ENCODE measurements at places on chromosomes 5 and 9.

DNA sequence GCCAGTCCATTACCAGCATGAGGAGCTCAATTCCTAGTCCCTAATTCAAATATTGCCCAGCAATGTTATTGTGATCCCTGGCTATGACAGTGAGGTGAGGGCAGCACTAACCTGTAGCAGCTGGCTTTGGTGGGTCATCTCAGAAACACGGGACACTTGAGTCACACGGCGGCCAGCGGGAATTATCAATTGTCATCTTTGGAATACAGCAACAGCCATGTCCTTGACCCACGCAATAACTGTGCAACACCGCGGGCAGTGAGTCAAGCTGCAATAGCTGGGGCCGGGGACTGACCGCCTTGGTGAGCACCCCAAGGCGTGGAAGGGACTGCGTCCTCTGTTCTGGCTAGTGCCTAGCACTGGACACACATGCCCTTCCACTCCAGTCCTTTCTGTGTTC is 62.5 kb upstream of the ALDH1B1 start:
- DNase-seq, result no peak

DNA sequence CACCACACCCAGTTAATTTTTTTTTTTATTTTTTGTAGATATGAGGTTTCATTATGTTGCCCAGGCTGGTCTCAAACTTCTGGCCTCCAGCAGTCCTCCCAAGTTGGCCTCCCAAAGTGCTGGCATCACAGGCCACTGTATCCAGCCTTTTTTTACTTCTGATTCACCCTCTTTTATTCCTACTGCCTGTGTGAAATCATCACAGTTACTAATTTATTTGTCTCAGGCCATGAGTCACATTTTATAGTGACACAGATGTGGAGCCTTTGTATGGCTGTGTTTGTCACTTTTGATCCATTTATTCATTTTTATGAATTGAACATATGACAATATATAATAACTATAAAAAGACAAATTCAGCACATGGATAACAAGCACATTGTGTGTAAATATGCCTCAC is 67.1 kb upstream of the SNX2 start:
- no peak for DNase-seq

GRCh38 chr5:141564216-141564692 is 54.5 kb downstream of the DIAPH1 start:
- peak; percentile 46 for DNase-seq

DNA sequence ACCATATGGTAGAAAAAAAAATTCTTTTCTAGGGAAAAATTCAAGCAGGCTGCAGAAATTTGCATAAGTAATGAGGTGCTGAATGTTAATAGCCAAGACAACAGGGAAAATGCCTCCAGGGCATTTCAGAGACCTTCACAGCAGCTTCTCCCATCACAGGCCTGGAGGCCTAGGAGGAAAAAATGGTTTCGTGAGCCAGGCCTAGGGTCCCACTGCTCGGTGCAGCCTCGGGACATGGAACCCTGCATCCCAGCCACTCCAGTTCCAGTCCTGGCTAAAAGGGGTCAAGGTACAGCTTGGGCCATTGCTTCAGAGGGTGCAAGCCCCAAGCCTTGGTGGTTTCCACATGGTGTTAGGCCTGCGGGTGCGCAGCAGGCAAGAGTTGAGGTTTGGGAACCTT is 436.0 kb upstream of the SMC2 start:
- no peak for DNase-seq

DNA sequence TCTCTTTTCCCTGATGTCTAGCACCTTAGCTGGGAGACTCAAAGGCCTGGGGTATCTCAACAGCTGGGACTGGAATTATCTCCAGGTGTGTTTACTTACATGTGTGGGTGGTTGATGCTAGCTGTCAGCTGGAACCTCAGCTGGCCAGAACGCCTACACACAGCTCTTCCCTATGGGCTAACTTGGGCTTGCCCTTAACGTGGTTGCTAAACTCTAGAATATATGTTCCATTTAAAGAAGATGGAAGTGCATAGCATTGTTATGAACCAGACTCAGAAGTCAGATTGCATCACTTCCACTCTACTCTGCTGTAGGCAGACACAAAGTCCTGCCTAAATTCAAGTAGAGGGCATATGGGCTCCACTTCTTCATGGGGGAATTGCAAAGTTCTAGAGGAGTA is 29.3 kb downstream of the SGCD start:
- DNase-seq, result no peak

DNA sequence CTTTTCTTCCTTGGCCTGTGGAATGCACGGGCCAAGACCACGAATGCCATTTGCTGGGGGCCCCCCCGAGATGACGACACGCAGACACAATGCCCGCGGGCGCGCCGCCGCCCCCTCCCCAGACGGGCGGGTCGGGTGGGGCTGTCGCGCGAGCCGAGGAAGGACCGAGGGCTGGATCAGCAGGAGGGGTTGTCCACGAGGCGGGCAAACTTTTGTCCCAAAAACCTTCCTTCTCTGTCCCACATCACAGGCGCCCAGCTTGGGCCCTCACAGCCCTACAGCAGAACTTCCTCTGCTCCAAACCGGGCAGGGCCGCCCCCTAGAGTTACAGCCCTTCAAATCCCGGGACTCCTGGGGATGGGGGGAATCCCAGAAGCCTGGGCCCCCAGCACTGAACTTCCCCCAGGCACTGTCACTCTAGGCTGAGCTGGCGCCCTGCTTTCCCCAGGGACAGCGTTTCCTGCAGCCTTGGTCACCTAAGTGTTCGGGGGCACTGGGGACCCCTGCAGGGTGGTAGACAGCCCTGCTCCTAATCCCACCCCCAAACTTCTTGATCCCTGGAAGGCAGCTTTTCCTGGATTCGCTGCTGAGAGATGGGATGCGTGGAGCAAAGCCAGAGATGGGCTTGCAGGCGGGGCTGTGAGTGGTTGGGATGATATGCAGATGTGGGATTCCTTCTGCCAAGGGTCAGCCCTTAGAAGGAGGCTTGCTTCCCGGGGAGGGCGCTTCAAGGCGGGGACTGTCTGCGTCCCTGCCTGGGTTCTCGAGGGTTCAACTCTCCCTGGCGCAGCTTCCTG is 980 bp downstream of the COL5A1 start:
- no peak for DNase-seq

DNA sequence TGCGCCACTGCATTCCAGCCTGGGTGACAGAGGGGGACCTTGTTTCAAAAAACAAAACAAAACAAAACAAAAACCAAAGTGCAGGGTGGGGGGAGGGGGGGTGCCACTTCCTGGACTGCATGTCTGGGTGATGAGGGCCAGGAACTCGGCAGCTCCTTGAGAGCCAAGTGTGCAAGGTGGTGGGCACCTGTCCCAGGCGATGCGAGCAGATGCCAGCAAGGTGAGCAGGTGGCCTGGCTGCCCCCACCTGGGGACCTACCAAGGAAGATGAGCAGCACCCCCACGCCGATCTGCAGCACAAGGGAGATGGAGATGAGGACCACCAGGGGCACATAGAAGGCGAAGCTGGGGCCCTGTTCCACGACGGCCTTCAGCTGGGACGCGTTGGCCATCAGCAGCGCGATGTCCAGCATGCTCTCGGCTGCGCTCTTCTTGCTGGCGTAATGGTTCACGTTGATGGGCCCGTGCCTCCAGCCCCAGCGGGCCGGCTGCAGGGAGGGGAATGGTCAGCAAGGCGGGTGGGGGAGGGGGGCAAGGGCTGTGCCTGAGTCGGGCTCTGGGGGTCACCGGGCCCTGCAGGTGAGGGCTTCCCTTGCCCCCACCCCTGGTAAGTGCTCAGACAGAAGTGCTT is 7.8 kb downstream of the NINJ1 start:
- no peak for DNase-seq

- DNase-seq, result no peak
Measured at GRCh38 chr9:98551511-98552286, 157.0 kb downstream of the GABBR2 start.

DNA sequence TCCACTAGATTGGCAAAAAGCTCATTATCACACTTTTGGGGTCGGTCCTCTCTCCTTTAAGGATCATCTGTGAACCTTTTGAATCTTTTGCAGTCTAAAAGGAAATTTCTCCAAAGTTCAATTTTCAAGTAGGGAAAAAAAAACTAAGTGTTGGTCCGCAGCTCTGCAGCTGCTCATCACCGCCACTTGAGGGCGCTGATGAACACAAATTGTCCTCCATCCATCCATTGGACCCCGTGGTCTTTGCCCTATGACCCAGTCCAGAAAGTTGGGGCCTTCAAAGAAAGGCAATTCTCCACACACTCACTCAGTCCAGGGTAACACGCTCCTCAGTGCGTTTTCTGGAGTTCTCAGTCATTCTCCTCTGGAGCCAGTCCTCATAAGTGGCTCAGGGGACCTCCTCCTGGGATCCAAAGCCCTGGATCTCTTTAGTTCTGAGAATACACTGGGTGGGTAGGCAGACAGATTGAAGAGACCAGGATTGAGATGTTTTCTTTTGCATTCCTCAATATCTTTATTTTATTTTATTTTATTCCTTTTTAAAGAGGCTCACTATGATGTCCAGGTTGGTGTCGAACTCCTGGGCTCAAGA is 63.6 kb upstream of the SLC28A3 start:
- DNase-seq, result no peak

GRCh38 chr5:154840435-154841272 is 9.7 kb downstream of the FAXDC2 start:
- no peak for DNase-seq

DNA sequence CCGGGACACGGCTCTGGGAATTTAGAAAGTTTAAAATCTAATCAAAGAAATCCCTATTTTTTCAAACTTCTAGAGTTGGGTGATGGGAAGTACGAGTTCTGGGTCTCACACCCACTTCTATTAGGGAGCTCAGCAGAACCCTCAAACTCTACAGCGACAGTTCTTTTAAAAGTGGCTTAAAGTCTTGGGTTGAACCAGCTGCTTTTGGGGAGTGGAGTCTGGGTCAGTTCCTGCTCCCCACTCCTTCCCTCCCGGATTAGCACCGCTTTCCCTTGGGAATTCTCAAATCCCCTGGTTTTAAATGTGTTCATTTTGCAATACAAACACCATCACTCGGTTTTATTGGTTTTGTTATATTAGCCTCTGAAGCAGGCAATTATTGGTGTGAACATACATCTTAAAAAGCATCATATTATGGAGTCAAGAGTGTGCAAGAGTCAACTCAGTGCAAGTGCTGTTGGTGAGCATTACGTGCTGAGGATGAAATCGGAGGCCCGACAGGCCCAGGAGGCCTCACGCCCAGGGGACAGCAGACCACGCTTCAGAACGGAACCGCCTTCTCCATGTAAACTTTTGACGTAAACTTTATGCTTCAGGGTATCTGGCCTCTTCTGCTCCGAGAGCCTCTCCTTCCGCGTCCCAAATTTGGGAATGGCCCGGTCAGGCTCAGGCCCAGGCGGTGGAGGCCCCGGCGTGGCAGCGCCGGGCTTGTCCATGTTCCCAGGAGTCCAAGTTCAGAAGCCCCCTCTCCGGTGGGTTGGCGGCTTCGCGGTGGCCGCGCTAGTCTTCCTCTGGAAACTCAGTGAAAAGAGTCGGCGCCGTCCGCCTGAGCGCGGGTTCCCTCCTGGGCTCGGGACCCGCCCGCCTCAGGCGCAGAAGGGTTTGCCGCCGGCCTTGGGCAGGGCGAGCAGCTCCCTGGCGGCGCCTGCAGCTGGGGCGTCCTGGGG is 5.3 kb downstream of the IRX4 start:
- no peak for DNase-seq

DNA sequence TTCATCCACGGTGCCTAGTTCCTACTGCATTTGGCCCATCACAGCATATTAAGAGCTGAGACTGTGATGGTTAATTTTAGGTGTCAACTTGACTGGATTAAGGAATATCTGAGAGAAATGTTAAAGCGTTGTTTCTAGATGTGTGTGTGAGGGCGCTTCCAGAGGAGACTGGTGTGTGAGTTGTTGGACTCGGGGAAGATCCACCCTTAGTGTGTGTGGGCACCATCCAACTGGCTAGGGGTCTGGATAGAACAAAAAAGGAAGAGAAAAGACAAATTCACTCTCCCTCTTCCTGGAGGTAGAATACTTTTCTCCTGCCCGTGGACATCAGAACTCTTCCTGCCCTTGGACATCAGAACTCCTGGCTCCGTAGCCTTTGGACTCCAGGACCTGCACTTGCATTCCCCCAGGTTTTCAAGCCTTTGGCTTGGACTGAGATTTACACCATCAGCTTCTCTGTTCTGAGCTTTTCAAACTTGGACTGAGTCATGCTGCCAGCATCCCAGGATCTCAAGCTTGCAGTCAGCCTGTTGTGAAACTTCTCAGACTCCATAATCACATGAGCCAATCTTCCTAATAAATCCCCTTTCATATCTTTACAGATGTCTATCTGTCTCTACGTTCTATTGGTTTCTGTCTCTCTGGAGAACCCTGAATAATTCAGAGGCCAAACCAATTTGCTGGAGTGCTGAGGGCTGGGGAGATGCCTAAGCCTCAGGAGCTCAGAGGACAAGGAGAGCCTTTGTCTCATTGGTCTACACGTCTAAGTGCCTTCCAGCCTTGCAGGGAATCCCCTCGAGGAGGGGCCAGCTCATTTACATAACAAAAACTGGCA is 164.5 kb downstream of the DCP2 start:
- DNase-seq, result no peak

- DNase-seq, result no peak
Measured at GRCh38 chr5:99315413-99316183, 386.8 kb upstream of the CHD1 start.

- no peak for DNase-seq
Measured at GRCh38 chr5:117623042-117623805, 1048.6 kb upstream of the SEMA6A start.

- DNase-seq, result no peak
Measured at GRCh38 chr5:5252106-5252505, 112.0 kb downstream of the ADAMTS16 start.

DNA sequence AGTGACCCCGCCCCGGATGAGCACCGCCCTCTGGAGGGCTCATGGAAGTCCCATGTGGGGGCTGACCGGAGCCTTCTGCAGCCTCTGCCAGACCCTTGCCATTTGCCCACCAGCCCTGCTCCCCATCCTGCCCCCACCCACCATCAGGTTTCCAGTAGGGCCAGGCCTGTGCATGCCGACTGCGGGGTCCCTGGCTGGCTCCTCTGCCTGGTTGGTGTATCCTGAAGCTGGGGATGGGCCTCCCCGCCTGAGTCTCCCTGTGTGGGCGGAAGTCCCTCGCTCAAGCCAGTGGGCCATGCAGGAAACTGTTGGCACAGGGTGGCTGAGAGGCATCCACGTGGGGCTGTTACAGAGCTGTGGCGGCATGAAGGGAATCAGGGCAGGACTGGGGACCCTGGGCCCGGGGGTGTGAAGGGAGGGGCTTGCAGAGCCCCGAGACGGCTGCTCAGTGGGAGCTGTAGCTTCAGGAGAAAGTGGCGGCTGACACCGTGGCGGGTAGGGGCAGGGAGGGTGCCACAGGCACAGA is 88.7 kb downstream of the RXRA start:
- no peak for DNase-seq

Measured in activated naive CD8-positive, alpha-beta T cell treated with anti-CD3 and anti-CD28 coated beads for 36 hours (primary cell).